ENCODE measurements at places on chromosomes 2 and 18. TPM values are rescaled to one million over a fixed set of nuclear protein-coding genes. Genes with fewer than 3 reads are reported as not detected.

GRCh38 chr2:31137211-31138036 lies 816 bp downstream of the GALNT14 start:
- DNase-seq: no peak
- H3K27ac ChIP-seq: no peak overlapping the region
- no peaks in the 10 kb centered on the region for H3K36me3 ChIP-seq
- peak overlapping the region; percentile 69 for H3K4me3 ChIP-seq
- H3K27me3 ChIP-seq: peaks cover 68% of the 10 kb centered on the region

DNA sequence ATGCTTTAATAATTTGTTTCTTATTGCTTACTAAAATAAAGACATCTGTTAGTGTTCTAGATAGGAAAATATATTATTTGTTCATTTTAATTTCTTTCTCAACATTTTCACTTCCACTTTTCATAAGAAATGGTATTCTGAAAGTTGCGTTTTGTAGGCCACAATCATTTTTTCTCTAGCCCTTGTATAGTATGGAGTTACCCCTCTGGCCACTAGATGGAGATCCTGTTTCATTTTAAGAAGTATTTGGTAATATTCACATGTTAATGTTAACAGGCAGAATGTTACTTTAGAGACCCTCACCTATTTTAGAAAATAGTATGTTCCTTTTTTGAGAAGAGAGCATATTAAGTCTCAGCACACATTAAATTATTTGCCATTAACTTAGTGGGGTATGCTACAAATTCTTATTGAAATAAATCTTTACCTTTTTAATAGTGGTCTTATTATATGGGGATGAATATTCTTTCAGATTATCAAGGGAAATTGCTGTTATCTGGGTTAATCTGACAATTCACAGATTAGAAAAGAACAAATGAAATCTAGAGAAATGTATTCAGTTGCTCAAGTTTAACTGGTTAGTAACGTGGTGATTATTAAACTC lies 73.9 kb upstream of the TTC27 start:
- no peaks in the 10 kb centered on the region for H3K36me3 ChIP-seq
- H3K27ac ChIP-seq: peak overlapping the region; percentile 1
- H3K27me3 ChIP-seq: no peaks in the 10 kb centered on the region
- no peak for DNase-seq

DNA sequence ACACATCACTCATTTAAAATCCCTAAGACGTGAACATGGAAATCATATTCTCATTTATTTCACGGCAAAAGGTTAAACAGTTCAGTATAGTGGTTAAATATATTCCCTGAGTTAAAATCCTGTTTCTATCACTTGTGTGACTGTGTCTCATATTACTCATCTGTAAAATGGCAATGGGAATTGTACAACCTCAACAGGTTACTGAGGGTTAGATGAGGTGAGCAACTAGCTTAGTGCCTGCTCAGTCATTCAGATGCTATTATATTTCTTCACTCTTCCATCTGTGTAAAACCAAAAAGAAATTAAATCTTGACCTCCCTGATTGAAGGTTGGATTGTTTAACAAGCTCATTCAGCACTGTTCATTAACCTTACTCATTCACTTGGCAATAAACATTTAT lies 212.4 kb upstream of the STK17B start:
- DNase-seq: no peak
- H3K27ac ChIP-seq: no peak overlapping the region
- H3K27me3 ChIP-seq: no peaks in the 10 kb centered on the region
- H3K4me3 ChIP-seq: no peak overlapping the region

- H3K27me3 ChIP-seq: no peaks in the 10 kb centered on the region
- no peak overlapping the region for H3K27ac ChIP-seq
- no peak overlapping the region for H3K4me3 ChIP-seq
- no peaks in the 10 kb centered on the region for H3K36me3 ChIP-seq
These were observed 79.4 kb downstream of the SPRED2 start for GRCh38 chr2:65353046-65353445.

DNA sequence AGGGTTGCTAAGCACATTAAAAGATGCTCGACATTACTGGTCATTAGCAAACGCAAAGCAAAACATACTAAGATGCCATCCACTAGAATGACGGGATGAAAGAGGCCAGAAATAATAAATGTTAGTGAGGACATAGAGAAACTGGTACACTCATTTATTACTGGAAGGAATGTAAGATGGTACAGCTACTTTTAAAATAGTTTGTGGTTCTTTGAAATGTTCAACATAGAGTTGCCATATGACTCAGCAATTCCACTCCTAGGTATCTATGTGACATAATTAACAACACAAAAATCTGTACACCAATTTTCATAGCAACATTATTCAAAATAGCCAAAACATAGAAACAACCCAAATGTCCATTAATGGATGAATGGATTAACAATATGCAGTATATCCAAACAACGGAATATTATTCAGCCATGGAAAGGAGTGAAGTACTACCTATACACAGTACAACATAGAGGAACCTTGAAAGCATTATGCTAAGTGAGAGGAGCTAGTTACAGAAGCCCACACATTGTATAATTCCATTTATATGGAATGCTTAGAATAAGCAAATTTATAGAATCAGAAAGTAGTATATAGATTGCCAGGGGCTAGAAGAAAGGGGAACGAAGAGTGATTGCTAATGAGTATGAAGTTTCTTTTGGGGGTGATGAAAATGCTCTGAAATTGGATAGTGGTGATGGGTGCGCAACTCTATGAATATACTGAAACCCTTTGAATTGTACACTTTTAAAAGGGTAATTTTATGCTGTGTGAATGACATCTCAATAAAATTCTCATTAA lies 61.9 kb upstream of the IL1R1 start:
- no peak overlapping the region for H3K4me3 ChIP-seq
- no peak for DNase-seq
- H3K4me1 ChIP-seq: peaks cover 43% of the 10 kb centered on the region
- H3K36me3 ChIP-seq: no peaks in the 10 kb centered on the region
- H3K27ac ChIP-seq: peak overlapping the region; percentile 57
- H3K27me3 ChIP-seq: no peaks in the 10 kb centered on the region

DNA sequence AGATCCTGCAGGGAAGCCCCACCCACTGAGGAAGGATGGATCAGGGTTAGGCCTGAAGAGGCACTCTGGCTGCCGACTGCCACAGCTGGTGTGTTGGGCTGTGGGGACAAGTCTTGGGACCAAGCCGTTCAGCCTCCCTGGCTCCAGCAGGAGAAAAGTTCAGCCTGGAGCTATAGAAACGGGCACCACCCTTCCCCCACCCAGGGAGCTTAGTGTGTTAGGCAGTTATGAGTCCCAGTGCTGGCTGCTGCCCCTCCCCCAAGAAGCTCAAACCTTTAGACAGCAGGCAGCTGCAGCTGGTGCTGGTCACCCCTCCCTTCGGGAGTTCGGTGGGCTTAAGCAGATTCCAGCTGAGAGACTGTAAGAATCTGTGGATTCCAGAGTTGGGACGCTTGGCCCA lies 447.1 kb upstream of the HS6ST1 start:
- peaks cover 5% of the 10 kb centered on the region for H3K27me3 ChIP-seq
- H3K36me3 ChIP-seq: peaks cover 13% of the 10 kb centered on the region
- no peaks in the 10 kb centered on the region for H3K4me1 ChIP-seq

DNA sequence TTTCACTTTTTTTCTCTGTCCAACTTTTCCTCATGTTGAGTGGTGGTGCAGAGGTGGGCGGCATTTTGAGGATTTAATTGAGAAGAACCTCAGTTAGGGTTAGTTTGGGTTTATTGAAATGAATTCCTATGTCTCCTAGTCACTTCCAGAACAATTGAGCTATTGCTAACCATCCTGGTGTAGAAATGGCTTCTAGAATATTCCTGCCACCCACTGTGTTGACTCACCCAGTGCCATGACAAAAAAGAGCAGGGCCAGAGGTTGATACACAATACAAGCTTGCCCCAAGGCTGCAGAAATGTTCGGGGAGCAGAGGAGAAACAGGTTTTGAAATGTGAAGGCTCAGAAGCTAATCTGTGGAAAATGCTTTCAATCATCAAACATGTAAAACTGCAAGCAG lies 167.1 kb upstream of the TRIB2 start:
- H3K4me3 ChIP-seq: no peak overlapping the region
- H3K27me3 ChIP-seq: no peaks in the 10 kb centered on the region
- H3K36me3 ChIP-seq: no peaks in the 10 kb centered on the region
- H3K27ac ChIP-seq: no peak overlapping the region
- no peak for DNase-seq

- H3K27me3 ChIP-seq: peaks cover 6% of the 10 kb centered on the region
- no peak for DNase-seq
- H3K27ac ChIP-seq: no peak overlapping the region
These were observed 120.2 kb downstream of the SLC4A3 start for GRCh38 chr2:219747637-219748036.

GRCh38 chr2:213189001-213189899 lies 37.8 kb upstream of the IKZF2 start:
- peaks cover 50% of the 10 kb centered on the region for H3K4me1 ChIP-seq
- peak overlapping the region; percentile 59 for H3K4me3 ChIP-seq
- H3K36me3 ChIP-seq: peaks cover 3% of the 10 kb centered on the region
- H3K27me3 ChIP-seq: no peaks in the 10 kb centered on the region
- DNase-seq: no peak

GRCh38 chr18:22822841-22823508 lies 110.2 kb upstream of the RBBP8 start:
- H3K36me3 ChIP-seq: no peaks in the 10 kb centered on the region
- no peak overlapping the region for H3K4me3 ChIP-seq
- H3K4me1 ChIP-seq: peaks cover 1% of the 10 kb centered on the region
- no peak for DNase-seq
- H3K27ac ChIP-seq: no peak overlapping the region

CLEC4F gene
- not detected for total RNA-seq

EFR3B gene
- 2.4 TPM for total RNA-seq

PLEK gene
- total RNA-seq: not detected

HNRNPLL gene
- total RNA-seq: 45.2 TPM

CRYBA2 gene
- total RNA-seq: not detected

GALNT14 gene
- 17.8 TPM for total RNA-seq

PPP1CB gene
- 440 TPM for total RNA-seq

B3GNT7 gene
- total RNA-seq: 1.9 TPM

Data from chondrocyte (in vitro differentiated cells).